ENCODE measurements at places on chromosomes 5 and 9.

DNA sequence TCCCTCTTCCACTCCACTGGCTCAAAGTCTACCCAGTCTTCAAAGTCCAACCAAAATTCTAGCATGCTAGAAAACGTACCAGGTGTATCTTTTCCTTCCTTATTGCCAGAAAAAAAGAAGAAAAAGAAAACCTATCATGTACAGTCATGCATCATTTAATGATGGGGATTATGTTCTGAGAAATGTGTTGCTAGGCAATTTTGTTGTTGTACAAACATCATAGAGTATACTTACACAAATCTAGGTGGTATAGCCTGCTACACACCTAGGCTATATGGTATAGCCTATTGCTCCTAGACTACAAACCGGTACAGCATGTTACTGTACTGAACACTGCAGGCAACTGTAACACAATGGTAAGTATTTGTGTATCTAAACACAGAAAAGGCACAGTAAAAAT, 104.8 kb downstream of the SREK1 start:
- DNase-seq: no peak

- no peak for DNase-seq
Measured at GRCh38 chr9:124163760-124164255, 93.9 kb upstream of the NEK6 start.

DNA sequence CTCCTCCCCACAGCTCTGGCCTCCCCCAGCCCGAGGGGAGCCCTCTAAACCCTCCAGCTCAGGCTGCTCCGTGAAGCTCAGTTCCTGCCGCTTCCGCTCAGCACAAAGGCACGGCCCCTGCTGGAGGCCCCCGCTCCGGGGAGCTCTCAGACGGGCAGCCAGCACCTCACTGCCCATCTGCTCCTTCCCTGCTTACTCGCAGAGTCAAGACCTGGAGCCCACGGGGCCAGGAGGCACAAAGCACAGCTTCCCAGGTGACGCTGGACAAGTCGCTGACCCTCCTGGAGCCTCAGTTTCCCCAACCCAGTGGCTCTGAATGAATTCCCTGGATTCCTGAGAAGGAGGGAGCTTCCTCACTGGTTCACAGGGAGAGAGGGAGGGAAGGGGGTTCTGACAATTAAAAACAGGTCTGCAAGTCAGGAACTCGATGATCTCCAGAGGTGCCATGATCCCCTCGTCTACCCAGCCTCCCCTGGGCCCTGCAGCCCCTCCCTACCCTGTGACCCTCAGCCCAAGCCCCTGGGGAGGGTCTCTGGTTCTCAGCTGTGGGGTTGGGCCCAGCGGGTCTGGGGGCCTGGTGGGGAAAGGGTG, 36.2 kb downstream of the VAV2 start:
- DNase-seq: no peak

GRCh38 chr5:100900796-100901781, 2.0 kb downstream of the ST8SIA4 start:
- DNase-seq: peak; percentile 80

DNA sequence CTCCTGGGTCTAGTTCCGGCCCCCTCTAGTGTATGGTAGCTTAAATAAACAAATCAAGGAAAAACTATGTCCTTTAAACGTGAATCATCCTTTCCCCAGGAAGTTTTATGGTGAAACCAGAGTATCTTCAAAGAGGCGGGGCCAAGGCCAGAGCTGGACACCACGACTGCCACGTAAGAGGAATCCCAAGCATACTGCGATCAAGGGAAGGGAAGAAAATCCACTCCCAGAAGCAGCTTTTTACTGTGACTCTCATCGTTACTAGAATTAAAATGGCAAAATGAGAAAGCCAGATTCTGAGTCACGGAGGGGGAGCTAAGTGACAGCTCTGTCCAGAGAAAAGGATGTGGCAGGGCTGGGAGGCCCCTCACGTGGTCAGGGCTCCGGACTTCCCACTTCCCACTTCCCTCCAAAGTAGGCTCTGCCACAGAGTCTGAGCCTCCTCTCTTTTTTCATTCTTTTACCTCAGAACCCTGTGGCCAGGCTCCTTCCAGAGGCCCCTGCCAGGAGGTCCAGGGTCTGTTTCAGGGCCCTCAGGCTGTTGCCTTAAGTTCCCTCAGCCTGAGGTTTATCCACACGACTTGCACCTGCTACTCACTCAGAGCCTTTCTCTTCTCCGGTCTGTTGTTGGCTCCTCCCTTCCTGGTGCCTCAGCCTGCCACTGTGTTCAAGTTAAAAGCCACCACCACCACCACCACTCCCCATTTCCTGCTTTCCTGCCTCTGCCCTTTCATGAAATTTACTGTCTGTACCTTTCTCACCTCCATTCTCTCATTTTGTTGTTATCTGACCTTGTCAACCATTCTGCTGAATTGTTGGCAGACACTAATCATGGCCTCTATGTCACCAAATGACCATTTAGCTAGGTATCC, 1.4 kb upstream of the GLRX start:
- peak; percentile 52 for DNase-seq

Measured in SHP77 (cell line).